ENCODE measurements at places on chromosomes 13 and 19. TPM values are rescaled to one million over a fixed set of nuclear protein-coding genes. Genes with fewer than 3 reads are reported as not detected.

Gene ARL11
- 5.8 TPM for total RNA-seq

Gene ZNF665
- total RNA-seq: 2.5 TPM

Gene CDC42EP5
- total RNA-seq: 24.9 TPM

Gene FFAR3
- total RNA-seq: 0.55 TPM

Gene HOMER3
- 24.6 TPM for total RNA-seq

Gene OVOL3
- total RNA-seq: not detected

DNA sequence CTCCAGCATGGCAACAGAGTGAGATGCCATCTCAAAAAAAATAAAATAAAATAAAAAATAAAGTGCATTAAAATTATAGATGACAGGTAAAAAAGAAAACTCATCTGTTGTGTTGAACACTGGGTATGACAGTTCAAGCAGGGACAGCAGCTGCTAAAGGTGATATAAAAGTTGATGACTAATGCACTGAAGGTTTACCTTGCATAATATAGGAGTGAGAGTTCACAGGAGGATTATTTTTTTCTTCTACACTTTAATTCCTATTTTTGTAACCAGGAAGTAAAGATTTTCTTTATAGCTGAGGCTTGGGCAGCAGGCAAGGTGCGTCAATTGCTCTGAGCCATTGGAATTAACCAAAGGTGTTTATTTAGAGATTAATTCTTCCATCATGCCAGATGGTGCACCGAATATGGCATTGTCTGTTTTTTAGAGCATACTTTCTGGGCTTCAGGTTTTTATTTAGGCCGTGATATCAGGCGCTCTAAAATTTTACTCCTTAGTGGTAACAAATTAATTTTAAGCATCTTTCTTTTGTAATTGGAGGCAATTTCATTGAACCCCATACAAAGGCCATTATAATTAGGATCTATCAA, 337.0 kb upstream of the SLC10A2 start:
- no peak overlapping the region for H3K4me3 ChIP-seq
- no peaks in the 10 kb centered on the region for H3K4me1 ChIP-seq
- no peak overlapping the region for H3K27ac ChIP-seq
- no peak for DNase-seq
- H3K27me3 ChIP-seq: no peaks in the 10 kb centered on the region

DNA sequence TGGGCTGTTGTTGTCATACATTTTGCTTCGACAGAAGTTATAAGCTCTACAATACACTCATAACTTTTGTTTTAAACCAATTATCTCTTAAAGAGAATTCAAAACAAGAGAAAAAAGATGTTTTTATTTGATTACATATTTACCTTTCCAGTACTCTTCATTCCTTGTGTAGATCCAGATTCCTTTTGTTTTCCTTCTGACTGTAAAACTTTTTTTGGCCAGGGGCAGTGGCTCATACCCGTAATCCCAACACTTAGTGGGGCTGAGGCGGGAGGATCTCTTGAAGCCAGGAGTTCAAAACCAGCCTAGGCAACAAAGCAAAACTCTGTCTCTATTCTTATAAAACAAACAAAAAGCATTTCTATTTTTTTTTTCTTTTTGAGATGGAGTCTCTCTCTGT, 21.7 kb downstream of the LPAR6 start:
- no peaks in the 10 kb centered on the region for H3K27me3 ChIP-seq
- no peak overlapping the region for H3K4me3 ChIP-seq
- peaks cover 4% of the 10 kb centered on the region for H3K36me3 ChIP-seq
- no peak overlapping the region for H3K27ac ChIP-seq

- H3K27me3 ChIP-seq: no peaks in the 10 kb centered on the region
- no peak for DNase-seq
- peaks cover 5% of the 10 kb centered on the region for H3K4me1 ChIP-seq
- peaks cover 13% of the 10 kb centered on the region for H3K36me3 ChIP-seq
These were observed 156.9 kb downstream of the STK24 start for GRCh38 chr13:98419786-98420553.

- DNase-seq: peak; percentile 80
- H3K4me1 ChIP-seq: no peaks in the 10 kb centered on the region
- no peak overlapping the region for H3K27ac ChIP-seq
- H3K36me3 ChIP-seq: no peaks in the 10 kb centered on the region
These were observed 31.6 kb downstream of the SYT3 start for GRCh38 chr19:50607874-50608785.

DNA sequence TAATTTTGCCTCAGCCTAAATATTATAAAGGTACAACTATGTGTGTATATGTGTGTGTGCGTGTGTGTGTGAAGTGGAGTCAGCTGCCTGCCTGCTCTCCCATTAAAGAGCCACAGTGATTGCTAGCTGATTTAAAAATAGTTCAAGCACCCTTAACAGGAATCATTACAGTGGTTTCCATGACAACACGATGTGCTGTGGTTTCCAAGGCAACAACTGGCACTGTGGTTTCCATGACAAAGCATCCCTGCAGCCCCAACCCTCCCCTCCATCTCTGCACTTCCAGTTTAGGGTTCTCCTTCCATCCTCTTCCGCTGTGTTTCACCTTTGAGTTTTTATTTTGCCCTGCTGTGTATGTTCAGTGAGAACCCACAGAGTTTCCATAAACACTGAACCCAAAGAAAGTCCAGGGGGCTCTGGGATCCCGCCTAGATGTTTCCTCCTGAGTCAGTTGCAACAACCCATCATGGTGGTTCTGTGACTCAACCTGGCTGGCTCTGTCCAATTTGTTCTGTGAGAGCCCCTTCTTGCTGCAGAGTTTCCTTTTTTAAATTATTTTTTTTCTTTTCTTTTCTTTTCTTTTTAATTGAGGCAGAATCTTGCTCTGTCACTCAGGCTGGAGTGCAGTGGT, 7.1 kb upstream of the PNMA8A start:
- no peak overlapping the region for H3K27ac ChIP-seq
- no peak overlapping the region for H3K4me3 ChIP-seq
- no peaks in the 10 kb centered on the region for H3K36me3 ChIP-seq
- H3K4me1 ChIP-seq: no peaks in the 10 kb centered on the region

GRCh38 chr13:80149736-80150135, 191.2 kb downstream of the SPRY2 start:
- H3K4me1 ChIP-seq: no peaks in the 10 kb centered on the region
- no peak overlapping the region for H3K27ac ChIP-seq
- H3K27me3 ChIP-seq: no peaks in the 10 kb centered on the region
- DNase-seq: no peak

DNA sequence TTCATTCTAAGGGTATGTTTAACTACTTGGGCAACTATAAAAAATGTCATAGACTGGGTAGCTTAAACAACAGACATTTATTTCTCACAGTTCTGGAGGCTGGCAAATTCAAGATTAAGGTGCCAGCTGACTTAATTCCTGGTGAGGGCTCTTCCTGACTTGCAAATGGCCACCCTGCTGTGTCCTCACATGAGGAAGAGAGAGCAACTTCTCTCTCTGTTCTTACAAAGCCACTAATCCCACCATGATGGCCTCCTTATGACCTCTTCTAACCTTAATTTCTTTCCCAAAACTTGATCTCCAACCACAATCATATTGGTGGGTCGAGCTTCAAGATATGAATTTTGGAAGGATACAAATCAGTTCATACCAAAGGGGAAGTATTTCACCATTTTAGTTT, 399.0 kb downstream of the DCT start:
- DNase-seq: no peak
- H3K27ac ChIP-seq: no peak overlapping the region
- H3K4me3 ChIP-seq: no peak overlapping the region
- H3K36me3 ChIP-seq: no peaks in the 10 kb centered on the region

DNA sequence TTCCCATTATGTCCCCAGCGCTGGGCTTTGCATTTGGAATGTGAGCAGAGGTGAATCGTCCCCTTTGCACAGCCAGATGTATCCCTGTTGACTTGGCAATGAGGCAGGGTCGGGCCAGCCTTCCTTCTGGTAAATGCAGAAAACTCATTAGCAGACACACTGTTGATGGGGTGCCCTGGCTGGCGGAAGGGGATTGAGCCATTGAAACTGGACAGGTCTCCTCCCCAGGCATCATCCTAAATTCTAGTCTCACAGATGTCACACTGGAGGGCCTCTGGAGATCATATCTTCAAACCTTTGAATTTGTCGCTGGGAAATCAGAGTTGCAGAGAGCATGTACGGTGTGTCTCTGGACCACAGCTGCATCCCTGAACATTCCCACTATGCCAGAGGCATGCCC, 219.5 kb upstream of the TSHZ3 start:
- no peak overlapping the region for H3K27ac ChIP-seq
- H3K4me1 ChIP-seq: no peaks in the 10 kb centered on the region
- no peak for DNase-seq
- no peaks in the 10 kb centered on the region for H3K36me3 ChIP-seq

DNA sequence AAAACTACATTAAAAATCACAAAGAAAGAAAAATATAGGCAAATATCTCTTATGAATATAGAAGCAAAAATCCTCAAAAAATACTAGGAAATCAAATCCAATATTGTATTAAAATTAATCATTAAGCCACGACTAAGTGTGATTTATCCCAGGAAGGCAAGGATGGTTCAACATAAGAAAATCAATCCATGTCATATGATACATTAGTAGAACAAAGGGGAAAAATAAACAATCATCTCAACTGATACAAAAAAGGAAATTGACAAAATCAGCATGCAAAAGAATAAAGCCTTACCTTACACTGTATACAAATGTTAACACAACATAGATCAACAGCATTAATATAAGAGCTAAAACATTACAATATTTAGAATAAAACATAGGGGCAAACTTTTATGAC, 933.3 kb downstream of the PCDH9 start:
- no peaks in the 10 kb centered on the region for H3K4me1 ChIP-seq
- H3K36me3 ChIP-seq: no peaks in the 10 kb centered on the region
- no peak overlapping the region for H3K27ac ChIP-seq
- DNase-seq: no peak
- H3K27me3 ChIP-seq: no peaks in the 10 kb centered on the region

DNA sequence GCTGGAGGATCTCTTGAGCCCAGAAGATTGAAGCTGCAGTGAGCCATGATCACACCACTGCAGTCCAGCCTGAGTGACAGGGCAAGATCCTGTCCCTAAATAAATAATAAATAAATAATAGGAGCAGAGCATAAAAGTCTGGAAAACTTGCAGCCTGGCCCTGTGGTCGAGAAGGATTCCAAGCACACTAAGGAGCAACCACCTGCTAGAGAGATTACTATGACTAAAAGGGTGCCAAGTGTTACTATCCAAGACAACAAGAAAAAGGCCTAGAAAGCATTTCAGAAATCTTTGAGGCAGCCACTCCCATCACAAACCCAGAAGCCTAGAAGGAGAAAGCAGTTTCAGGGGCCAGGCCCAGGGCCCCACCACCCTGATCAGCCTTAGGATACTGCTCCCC, 46.1 kb downstream of the LHFPL6 start:
- H3K4me1 ChIP-seq: no peaks in the 10 kb centered on the region
- H3K27ac ChIP-seq: no peak overlapping the region
- DNase-seq: no peak

GRCh38 chr19:2053601-2054389, 2.8 kb upstream of the MKNK2 start:
- H3K27ac ChIP-seq: no peak overlapping the region
- no peaks in the 10 kb centered on the region for H3K27me3 ChIP-seq
- peaks cover 32% of the 10 kb centered on the region for H3K4me1 ChIP-seq
- H3K36me3 ChIP-seq: peaks cover 4% of the 10 kb centered on the region

- no peaks in the 10 kb centered on the region for H3K27me3 ChIP-seq
- no peak overlapping the region for H3K27ac ChIP-seq
- H3K4me1 ChIP-seq: no peaks in the 10 kb centered on the region
- peak; percentile 88 for DNase-seq
- H3K4me3 ChIP-seq: no peak overlapping the region
These were observed 100.6 kb upstream of the PABPC3 start for GRCh38 chr13:24995225-24995804.

- no peak overlapping the region for H3K27ac ChIP-seq
- no peaks in the 10 kb centered on the region for H3K4me1 ChIP-seq
- H3K36me3 ChIP-seq: no peaks in the 10 kb centered on the region
- DNase-seq: peak; percentile 66
These were observed 379.3 kb upstream of the SGCG start for GRCh38 chr13:22801402-22802003.

DNA sequence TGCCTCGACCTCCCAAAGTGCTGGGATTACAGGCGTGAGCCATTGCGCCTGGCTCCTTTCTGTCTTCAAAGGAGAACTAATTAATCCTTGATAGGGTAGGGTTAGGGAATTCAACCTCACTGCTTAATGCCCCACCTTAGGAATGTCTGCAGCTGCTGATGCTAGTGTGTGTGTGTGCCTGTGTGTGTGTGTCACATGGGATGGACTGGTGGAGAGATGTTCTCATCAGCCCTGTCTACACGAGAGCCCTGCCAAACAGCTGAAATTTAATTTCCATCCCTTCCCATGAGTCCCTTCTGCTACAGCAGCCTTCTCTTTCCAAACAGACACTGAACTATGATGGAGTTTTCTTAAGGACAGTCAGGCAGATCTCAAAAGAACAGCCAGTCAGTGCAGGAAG, 46.5 kb upstream of the CLDN10 start:
- no peaks in the 10 kb centered on the region for H3K36me3 ChIP-seq
- no peaks in the 10 kb centered on the region for H3K4me1 ChIP-seq

GRCh38 chr13:25690582-25690981, 318.8 kb downstream of the ATP8A2 start:
- H3K27me3 ChIP-seq: no peaks in the 10 kb centered on the region
- H3K4me1 ChIP-seq: peaks cover 14% of the 10 kb centered on the region
- no peaks in the 10 kb centered on the region for H3K36me3 ChIP-seq
- H3K27ac ChIP-seq: no peak overlapping the region

DNA sequence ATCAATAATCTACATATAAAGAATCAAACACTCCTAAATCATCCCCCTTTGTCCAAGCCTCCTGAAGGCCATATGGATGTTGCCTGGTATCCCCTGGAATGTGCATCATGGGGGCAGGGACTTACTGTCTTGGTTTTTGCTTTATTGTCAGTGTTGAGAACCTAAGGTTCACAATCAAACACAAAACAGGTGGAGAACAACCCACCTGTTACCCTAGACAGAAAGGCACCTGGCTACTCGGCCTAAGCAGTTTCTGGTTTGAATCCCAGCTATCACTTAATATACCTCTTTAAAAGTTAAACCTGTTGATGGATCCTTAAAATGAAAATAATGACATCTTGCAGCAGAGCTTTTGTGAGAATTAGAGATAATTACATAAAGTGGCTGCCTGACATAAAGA, 68.9 kb downstream of the DCLK1 start:
- no peak overlapping the region for H3K27ac ChIP-seq
- H3K27me3 ChIP-seq: no peaks in the 10 kb centered on the region
- H3K4me1 ChIP-seq: no peaks in the 10 kb centered on the region
- H3K36me3 ChIP-seq: no peaks in the 10 kb centered on the region

DNA sequence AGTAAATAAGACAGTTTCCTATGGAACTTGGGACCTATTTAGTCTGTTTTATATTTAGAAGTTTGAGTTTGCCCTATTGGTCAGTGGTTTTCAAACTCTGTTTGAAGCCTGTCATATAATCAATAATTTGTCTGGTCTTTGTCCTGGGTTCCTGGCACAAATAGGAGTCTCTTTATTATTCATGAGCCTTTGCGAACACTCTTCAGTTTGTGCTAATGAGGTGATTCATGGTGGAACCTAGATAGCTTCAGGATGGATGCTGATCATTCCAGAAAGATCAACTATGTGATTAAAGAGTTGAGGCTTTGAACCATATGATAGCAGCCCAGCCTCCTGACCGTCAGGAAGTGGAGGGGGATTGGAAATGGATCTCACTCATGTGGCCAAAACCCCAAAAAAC, 10.0 kb upstream of the VWA8 start:
- H3K27ac ChIP-seq: no peak overlapping the region
- no peaks in the 10 kb centered on the region for H3K27me3 ChIP-seq
- no peak for DNase-seq
- no peaks in the 10 kb centered on the region for H3K4me1 ChIP-seq
- H3K36me3 ChIP-seq: no peaks in the 10 kb centered on the region

GRCh38 chr13:70362820-70363570, 254.7 kb upstream of the KLHL1 start:
- no peaks in the 10 kb centered on the region for H3K36me3 ChIP-seq
- H3K4me3 ChIP-seq: no peak overlapping the region
- no peak overlapping the region for H3K27ac ChIP-seq
- H3K27me3 ChIP-seq: no peaks in the 10 kb centered on the region
- no peaks in the 10 kb centered on the region for H3K4me1 ChIP-seq
